RPMI8226 (cell line): ENCODE measurements at places on chromosomes 1 and 21.

GRCh38 chr1:20837554-20838192 lies 50.6 kb upstream of the HP1BP3 start:
- no peak for DNase-seq

DNA sequence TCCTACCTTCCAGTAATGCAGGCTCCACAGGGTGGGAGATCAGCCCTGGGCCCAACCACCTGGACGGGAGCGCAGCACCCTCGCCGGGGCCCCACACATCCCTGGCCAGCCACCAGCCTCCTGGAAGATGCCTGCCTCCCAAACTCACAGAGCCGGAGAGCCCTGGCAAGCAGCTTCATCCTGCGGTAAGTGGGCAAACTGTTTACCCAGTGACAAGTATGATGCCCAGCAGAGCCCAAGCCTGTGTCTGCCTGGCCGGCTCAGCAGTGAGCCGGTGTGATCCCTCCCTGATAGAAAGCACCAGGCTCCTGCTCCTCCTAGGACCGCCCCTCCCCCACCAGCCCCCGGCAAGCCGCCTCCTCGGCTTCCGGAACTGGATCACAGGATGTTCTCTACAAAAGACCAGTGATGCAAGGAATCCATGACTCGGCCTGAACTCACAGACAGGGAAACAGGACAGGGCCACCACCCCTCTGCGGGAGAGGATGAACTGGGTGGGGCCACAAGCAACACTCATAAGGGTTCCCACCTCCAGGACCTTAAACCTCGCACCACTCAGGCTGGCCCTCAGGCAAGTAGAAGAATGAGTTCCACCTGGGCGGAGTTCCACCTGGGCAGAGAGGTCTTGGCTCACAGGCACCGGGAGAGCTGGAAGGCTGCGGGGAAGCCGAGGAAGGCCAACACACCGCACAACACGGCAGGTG lies 7.9 kb downstream of the ACOT7 start:
- no peak for DNase-seq

DNA sequence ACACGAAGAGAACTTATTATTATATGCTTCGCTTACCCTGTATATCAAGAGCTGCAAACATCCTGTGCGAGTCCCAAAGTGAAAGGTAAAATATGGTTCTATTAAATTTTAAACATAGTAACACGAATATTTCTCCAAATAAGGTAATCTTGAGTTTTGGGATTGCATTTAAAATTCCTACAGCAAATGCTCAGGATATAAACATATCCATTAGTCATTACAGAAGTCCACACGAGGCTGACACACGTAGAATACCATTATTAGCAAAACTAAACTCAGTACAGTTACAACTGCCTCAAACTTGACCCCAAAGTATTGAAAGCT lies 282 bp upstream of the LYPLAL1 start:
- DNase-seq: no peak

DNA sequence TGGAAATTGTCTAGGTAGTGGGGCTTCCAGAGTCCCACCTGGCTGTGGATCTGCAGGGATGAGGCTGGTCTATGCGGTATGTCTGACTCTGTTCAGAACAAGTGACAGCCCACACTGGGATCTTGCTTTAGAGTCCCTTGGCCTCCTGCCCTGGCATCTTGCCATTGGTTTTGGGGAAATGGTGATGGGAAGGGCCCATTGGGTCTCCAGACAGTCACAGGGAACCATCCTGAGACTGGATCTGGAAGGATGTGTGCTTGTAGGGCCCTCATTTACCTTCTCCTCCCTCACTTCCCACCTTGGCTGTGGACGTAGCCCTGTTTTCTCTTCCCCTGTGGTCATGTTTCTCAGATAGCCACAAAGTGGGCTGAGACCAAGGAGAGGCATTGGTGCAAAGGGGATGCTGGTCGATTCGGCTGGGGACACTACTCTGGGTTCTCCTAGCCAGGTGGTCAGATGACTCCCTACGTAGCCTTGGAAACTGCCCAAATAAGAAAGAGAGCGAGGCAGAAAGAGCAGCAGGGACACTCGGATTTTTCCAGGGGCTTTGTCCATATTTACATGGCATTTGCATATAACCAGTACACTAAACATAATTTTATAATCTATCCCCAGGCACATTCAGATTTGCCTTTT lies 15.1 kb downstream of the SOX13 start:
- DNase-seq: peak; percentile 22

- no peak for DNase-seq
These were observed 16.3 kb downstream of the DPYD start for GRCh38 chr1:97904534-97904933.
